Astrocyte of the spinal cord (primary cell): ENCODE measurements at places on chromosomes 12 and 14.

DNA sequence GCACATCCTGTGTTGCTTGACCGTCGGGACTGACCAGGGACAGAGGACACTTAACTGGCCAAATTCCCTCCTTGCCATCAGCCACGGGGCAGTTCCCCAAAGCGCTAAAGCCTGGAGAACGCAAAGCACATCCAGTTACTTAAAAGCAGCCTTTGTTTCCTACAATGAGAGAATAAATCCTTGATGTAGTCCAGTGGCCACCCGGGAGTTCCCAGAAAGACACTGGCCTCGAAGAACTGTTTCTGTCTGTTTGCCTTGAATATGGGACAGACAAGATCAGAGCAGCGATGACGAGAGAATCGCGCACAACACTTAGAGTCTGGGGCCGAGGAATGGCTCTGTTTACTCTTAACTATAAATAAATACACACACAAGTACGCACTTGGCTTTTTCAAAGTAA lies 102.2 kb downstream of the TNFAIP2 start:
- no peak for DNase-seq

- no peak for DNase-seq
Observed at GRCh38 chr12:105104762-105105161, 2.8 kb upstream of the WASHC4 start.

DNA sequence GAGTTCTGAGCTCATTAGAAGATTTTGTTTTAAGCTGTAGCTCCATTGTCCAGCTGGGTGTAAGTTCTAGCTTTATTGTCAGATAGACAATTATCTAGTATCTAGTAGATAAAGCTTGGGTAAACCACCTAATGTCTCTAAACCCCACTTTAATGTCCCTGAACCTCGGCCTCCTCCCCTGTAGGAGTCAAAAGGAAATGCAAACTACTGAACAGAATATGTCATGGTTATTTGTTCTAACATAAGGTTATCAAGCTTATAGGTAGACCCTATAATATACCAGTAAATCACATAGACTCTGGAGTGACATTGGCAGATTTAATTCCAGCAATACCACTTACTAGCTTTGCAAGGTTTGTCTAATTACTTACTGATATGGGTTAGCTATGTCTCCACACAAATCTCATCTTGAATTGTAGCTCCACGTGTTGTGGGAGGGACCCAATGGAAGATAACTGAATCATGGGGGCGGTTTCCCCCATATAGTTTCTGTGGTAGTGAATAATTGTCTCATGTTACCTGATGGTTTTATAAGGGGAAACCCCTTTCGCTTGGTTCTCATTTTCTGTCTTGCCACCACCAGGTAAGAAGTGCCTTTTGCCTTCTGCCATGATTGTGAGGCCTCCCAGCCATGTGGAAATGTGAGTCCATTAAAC lies 29.4 kb downstream of the BCAT1 start:
- no peak for DNase-seq

DNA sequence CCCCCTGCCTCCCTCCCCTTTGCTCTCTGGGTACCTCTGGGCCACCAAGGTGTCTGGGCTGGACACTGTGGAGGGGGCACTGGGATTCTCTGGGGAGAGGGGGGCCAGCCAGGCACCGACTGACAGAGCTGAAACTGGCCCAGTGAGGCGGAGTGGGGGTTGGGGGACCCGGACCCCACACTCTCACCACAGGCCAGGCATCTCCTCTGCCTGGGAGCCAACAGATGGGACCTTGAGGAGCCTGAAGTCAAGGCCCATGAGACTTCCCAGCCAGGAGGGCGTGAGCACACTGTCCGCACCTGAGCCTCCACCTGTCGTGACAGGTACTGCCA lies 39.8 kb upstream of the PPP1R13B start:
- DNase-seq, result no peak

GRCh38 chr14:94175011-94175745 lies 1.1 kb downstream of the PPP4R4 start:
- no peak for DNase-seq

DNA sequence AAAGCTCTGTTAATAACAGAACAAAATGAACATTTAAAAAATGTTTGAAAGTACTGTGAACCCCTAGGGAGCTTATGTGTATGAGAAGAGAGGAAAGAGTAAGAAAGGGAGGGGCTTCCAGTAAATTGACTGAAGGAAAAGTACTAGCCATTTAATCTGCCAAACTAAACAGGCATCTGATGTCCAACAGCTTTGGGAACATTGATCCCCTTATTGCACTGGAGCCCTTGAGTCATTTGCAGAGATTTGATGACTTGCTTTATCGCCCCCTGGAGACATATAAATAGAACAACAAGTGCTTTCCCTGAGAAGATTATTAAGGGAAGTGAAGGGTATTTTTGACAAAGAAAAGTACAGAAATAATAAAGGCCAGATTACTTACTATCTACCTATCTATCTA lies 319.3 kb upstream of the NOVA1 start:
- peak; percentile 47 for DNase-seq

DNA sequence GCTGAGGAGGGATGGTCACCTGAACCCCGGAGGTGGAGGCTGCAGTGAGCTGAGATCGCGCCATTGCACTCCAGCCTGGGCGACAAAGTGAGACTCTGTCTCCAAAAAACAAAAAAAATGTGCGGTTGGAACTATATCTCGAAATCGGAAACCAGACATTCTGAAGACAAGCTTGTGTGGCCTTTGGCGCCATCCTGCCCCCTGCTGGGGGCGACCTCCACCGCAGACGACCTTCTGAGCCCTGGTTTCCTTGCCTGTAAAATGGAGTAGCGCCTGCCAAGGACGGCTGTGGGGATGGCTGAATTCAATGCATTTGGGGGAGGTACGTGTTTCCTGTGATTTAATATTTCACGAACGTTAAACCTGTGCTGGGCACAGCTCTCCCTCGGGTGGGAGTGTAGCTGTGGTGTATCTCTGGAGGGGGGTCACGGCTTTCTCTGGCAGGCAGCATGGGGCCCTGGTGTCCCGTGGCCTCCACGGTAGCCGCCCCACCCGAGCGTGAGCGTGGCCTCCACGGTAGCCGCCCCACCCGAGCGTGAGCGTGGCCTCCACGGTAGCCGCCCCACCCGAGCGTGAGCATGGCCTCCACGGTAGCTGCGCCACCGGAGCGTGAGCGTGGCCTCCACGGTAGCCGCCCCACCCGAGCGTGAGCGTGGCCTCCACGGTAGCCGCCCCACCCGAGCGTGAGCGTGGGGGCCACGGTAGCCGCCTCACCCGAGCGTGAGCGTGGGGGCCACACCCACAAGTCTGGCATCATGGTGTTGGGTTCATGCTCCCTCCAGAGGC lies 55.3 kb downstream of the LRCOL1 start:
- no peak for DNase-seq

GRCh38 chr14:35368139-35368460 lies 36.4 kb downstream of the NFKBIA start:
- DNase-seq, result no peak
